ENCODE measurements at places on chromosomes 5 and 9. TPM values are rescaled to one million over a fixed set of nuclear protein-coding genes. Genes with fewer than 3 reads are reported as not detected.

GRIN1 gene
- total RNA-seq: 0.42 TPM

MUSK gene
- total RNA-seq: not detected

CPLANE1 gene
- 30.4 TPM for total RNA-seq

PCDHAC2 gene
- 1.1 TPM for total RNA-seq

DPH7 gene
- total RNA-seq: 19.0 TPM

EGFL7 gene
- 28.8 TPM for total RNA-seq
